Caki2 (cell line): ENCODE measurements at places on chromosomes 2 and 18. TPM values are rescaled to one million over a fixed set of nuclear protein-coding genes. Genes with fewer than 3 reads are reported as not detected.

DNA sequence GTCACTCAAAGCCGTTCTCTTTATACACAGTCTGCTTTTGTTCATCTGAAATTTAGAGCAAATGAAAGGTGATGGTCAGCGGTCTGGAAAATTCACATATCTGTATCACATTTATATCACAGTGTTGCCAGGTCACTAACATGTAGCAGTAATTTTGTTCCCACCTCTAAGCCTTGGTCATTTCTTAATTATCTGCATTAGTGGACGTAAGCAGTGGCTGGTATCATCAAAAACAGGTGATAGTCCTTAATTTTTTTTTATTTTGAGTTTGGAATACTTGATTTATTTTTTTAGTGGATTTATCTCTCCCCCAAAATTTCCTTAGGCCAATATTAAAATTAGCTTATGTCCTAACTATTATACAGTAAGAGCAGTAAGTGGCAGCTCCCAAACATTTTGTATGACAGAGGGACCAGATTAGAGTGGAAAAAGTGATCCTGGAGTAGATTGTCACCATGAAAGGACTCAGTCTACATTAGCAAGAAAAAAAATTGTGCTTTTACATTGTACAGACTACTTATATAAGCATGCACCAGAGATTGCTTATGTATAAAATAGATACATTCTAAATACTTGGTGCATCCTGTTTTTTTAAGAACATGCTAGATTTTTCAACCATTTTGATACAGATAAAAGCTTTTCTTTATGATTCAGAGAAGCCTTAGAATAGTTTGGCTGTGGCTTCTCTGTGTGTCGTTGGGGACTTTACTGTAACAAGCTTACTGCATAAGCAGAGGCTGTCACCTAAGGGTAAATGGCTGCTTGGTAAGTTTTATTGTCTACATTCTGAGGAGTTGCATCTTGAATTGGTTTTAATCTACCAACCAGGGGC, 65.0 kb downstream of the MAPRE2 start:
- no peak for DNase-seq

- DNase-seq, result peak; percentile 10
Measured at GRCh38 chr18:6219116-6219717, 195.5 kb downstream of the L3MBTL4 start.

GRCh38 chr2:122515731-122516290, 760.4 kb downstream of the TSN start:
- DNase-seq, result no peak

DNA sequence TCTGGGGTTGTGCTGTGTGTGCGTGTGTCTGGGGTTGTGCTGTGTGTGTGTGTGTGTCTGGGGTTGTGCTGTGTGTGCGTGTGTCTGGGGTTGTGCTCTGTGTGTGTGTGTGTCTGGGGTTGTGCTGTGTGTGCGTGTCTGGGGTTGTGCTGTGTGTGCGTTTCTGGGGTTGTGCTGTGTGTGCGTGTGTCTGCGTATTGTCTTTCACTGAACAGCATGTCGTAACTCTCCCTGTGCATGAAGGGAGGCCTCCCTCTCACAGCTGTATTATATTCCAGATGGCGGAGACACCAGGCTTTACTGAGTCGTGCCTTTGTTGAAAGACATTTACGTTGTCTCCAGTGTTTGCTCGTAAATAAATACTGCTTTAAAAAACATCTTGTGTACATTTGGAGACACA, 5.9 kb downstream of the ACKR3 start:
- DNase-seq, result no peak

- DNase-seq, result no peak
Measured at GRCh38 chr18:36680042-36680441, 148.8 kb downstream of the TPGS2 start.

DNA sequence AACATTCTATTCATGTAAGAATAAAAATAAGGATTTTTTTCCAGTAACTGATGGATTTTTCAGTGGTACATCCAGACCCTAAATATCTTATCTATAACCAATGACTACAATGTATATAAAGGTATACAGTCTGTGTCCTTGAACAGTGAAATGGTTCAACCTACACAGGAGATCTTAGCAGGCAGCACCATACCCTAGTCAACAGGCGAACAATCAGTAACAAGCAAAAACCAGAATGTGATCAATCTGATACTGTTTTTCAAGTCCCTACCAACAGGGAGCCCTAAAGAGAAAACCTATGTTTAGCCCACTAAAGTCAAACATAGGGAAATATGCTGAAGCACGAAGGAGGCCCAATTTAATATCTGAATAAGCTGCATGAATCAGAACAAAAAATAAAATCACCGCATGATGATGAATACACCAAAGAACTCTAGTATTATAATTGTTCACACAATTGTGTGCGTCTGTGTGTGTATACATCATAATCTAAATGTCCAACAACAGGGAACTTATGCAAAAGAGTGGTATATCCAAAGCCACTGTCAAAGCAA, 26.0 kb downstream of the PTPN2 start:
- DNase-seq, result no peak

GRCh38 chr18:11310476-11311086, 161.2 kb upstream of the PIEZO2 start:
- no peak for DNase-seq

- DNase-seq, result no peak
Measured at GRCh38 chr2:26235089-26235488, 9.3 kb downstream of the HADHA start.

DNA sequence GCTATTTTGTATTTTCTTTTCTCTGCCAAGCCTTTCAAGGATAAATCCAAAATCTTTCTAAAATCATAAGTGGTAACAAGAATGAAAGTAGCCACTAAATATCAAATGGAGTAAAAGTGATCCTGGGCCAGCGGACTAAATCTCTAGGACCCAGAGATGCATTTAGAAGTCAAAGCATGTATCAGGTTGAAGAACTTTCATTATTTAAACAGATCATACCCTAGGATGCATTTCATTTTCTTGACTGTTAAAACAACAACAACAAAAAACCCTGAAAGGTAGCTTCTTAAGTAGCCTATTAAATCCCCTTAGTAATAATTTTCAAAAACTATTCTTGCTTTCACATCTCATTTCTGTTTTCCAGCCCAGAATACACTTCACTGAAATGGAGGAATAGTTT, 4.8 kb upstream of the POU3F3 start:
- peak; percentile 69 for DNase-seq

GRCh38 chr2:100513650-100514049, 43.4 kb downstream of the NMS start:
- no peak for DNase-seq

GRCh38 chr18:49768051-49768391, 45.3 kb downstream of the ACAA2 start:
- DNase-seq, result peak; percentile 23

DNA sequence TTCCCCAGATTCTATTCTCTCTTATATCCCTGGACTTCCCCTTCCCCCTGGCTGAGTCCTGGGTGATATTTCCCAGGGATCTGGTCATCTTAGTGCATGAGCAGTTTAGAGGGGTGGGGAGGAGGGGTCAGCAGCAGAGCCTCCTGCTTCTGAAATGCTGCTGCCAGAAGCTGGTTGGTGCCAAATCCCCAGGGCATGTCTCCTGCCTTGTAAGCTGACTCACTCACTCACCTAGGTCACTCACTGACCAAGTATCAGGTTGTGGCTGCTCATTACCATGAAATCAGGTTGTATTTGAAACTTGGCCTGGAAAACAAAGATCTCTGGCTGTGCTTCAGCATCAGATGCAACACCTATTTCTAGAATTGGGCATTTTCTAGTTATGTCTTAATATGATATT, 14.3 kb downstream of the GPR39 start:
- DNase-seq, result peak; percentile 58

The FAP gene
- not detected in 2 replicates for total RNA-seq

The CPO gene
- 1.2 TPM in 1 of 2 replicates, not detected in the other for total RNA-seq

The TFCP2L1 gene
- total RNA-seq, result 0.03 TPM in 1 of 2 replicates, not detected in the other

The SP5 gene
- total RNA-seq, result 0.26 and 1.8 TPM in 2 replicates

The PCARE gene
- total RNA-seq, result not detected in 2 replicates

The ASXL2 gene
- 3.4 and 6.6 TPM in 2 replicates for total RNA-seq
